ENCODE measurements at places on chromosomes 2 and 18. TPM values are rescaled to one million over a fixed set of nuclear protein-coding genes. Genes with fewer than 3 reads are reported as not detected.

DNA sequence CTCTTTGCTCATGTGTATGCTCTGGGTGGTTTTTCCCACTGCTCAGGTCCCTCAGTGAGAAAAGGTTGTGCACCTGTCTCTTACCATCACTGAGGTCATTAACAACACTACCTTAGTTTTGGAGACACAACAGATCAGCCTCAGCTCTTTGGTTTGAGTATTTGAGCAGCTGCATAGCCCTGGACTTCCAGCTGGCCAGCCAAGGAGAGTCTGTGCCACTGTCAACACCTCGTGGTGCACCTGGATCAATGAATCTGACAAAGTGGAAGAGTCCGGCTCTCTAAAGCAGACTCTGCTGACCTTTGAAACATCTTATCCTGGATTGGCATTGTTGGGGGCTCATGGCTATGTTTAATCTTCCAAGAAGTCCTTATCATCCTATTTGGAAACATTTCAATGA is 30.0 kb downstream of the SERPINB8 start:
- no peak for DNase-seq

The PLA2R1 gene
- total RNA-seq = 2.9 TPM

The UGT1A1 gene
- total RNA-seq = not detected

GRCh38 chr2:241814393-241814642 is 5.3 kb downstream of the NEU4 start:
- no peak for DNase-seq

DNA sequence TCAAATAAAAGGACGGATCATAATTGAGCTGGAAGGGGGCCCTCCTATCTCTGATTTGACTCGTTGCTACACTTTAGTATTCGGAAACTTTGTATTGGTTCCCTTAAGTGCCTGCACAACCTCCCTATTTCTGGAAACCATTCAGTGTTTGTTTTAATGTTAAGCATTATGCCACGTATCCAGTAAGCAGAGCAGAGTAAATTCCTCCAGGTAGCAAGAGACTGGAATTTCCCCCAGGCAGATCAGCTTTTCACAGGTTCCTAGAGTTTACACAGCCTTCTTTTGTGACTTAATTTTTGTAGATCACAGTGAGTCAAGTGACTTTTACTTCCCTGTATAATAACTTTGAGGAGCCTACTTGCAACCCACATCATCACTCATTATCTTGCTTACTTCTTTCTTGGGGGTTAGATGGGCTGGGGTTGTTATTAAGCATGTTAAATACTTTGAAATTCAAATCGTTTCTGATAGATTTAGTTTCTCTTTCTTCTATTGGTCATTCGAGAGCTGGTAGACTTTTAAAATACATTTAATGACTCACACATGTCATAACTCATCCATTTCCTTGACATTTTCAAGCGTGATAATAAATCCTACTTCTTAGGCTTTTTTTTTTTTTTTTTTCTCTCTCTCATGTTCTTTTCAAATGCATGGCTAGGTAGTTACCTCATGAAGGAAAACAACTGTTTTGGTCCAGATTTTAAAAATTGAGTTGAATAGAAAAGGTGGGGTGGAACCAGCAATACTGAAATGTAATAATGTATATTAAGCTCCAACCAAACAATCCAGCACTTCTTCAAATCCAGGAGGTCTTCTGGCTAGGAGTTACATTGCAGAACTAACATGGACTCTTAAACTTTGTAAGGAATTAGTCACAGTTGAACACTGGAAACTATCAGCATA is 219.3 kb downstream of the NEDD4L start:
- no peak for DNase-seq

The NAT8 gene
- 0.71 TPM for total RNA-seq
